Stimulated activated CD8-positive, alpha-beta memory T cell treated with anti-CD3 and anti-CD28 coated beads, Interleukin-4, amount 100 ng/mL, for 4 hours (primary cell): ENCODE measurements at places on chromosomes 3 and 15.

GRCh38 chr15:96333131-96334016 lies 2.9 kb downstream of the NR2F2 start:
- DNase-seq, result no peak

DNA sequence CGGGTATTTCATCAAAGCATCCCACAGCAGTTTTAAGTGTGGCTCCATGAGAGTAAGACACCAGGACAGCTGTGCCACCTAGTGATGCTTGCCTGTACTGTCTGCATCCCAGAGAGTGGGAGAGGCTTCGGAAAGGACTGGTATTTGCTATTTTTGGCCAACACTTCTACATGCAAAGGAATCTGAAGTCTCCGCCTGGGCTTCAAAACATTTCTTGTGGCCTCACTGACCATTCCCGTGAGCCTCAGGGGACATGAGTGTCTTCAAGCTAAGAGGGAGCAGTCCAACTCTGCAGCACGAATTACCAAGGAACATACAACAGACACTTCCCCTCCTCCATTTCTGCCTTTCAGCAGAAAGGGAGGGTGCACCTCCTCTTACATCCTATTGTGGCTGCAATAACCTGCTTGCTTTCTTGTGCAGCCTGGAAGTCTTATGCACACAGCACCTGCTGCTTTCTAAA lies 177.5 kb downstream of the RORA start:
- DNase-seq, result no peak

GRCh38 chr3:149585401-149585726 lies 72.5 kb downstream of the WWTR1 start:
- DNase-seq, result no peak

- no peak for DNase-seq
Measured at GRCh38 chr3:194103505-194103904, 32.4 kb upstream of the HES1 start.

- no peak for DNase-seq
Measured at GRCh38 chr15:50968353-50968752, 59.9 kb downstream of the AP4E1 start.

- no peak for DNase-seq
Measured at GRCh38 chr3:167884481-167884880, 149.0 kb downstream of the SERPINI1 start.

DNA sequence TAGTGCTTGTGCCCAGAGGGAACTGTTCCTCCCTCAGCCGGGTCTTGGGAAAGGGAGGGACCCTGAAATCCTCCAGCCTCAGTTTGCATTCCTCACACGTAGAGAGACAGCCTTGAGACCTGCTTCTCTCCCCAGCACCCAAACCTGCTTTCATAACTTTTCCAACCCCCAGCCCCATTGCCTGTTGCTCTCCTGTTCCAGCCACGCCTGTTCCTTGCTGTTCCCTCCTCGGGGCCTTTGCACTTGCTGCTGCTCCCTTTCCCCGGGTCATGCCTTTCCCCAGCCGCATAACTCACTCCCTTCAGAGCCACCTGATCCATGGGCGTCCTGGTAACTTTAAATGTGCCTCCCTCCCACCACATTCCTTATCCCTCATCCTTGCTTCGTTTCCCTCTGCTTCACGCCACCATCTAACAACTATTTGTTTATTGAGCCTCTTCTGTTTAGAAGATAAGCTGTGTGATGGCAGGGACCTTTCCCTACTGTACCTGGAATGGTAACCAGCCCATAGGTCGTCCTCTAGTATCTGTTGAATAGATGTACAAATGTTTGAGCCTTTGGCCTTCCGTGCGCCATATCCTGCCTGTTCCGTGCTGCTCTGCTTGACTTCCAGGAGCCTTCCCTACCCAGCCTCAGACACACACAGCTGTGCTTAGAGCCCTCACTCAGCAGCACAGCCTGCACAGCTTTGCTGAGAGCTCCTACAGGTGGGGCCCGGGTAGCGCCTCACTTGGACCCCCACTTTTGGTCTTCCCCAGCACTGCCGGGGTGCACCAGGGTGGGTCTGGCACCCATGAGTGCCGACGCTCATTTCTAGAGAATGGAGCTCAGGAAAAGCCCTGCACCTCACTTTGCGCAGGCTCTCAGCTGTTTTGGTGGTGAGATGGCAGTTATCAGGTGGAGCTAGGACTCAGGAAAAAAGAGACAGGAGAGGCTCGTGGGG lies 60.2 kb downstream of the SCN5A start:
- DNase-seq, result no peak

DNA sequence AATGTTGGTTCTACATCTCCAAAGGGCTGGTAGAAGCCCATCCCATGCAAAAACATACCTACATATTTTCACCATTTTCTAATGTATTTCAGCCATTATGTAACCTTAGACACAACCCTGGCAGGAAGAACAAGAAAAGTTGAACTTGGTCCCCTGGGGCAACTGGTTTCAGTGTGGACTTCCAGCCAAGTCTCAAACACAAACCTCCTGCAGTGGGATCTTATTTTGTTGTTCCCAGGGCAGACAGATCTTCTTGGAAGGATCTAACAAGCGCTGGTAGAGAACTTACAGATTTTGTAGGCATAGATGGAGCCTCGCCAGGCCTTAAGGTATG lies 96.3 kb downstream of the ADAMTS17 start:
- DNase-seq, result no peak

DNA sequence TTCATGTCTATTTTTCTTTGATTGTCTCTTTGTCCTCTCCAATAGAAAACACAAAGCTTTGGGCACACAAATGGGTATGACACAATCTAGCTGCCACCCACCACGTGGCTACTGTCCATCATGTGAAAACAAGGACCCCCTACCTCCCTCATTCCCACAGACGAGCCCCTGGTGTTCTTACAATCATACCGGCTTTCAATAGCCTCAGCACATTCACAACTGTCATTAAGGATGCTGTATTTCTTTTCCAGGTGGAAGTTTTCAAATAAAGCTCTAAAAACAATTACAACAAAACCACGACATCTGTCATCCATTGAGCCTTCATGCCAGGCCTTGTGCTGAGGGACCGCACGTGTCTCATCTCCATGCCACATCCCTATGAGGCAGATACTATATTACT lies 552.6 kb upstream of the ADAMTS9 start:
- no peak for DNase-seq

GRCh38 chr3:39189959-39190269 lies 2.5 kb downstream of the XIRP1 start:
- DNase-seq, result no peak

- DNase-seq, result no peak
Measured at GRCh38 chr15:90465140-90465929, 64.4 kb upstream of the CRTC3 start.

DNA sequence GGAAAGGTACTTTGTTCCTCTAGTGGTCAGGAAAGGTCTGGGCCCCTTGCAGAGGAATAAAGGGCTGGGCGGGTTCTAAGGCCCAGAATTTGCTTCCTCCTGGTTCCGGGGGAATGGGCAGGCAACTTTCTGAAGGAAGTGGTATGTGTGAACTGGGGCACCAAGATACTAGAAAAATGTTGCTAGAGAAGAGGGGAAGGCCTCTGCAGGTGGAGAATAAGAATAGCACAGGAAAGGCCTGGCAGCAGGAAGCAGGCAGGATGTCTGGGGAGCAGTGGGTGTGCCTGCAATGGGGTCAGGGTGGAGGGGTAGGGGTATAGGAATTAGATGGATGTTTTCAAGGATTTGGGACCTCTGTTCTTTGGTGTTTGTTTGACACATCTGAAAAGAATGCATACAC lies 2.0 kb downstream of the SLC22A13 start:
- no peak for DNase-seq

DNA sequence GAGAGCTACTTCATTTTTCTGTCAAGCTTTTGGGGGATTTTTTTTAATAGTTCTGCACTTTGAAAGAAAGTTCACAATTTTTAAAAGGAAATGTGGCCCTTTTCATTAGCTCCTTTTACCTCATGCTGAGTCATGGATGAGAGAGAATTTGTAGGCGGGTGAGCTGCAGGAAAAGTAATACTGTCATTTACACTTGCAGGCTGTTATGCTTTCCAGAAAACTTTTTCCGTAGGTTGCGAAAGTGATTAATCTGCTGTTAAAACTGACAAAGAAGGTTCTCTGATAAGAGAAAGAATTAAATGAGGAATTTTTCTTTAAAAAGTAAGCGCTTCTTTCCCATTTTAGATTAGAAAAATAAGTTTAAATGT lies 430.2 kb downstream of the LPP start:
- DNase-seq, result no peak

DNA sequence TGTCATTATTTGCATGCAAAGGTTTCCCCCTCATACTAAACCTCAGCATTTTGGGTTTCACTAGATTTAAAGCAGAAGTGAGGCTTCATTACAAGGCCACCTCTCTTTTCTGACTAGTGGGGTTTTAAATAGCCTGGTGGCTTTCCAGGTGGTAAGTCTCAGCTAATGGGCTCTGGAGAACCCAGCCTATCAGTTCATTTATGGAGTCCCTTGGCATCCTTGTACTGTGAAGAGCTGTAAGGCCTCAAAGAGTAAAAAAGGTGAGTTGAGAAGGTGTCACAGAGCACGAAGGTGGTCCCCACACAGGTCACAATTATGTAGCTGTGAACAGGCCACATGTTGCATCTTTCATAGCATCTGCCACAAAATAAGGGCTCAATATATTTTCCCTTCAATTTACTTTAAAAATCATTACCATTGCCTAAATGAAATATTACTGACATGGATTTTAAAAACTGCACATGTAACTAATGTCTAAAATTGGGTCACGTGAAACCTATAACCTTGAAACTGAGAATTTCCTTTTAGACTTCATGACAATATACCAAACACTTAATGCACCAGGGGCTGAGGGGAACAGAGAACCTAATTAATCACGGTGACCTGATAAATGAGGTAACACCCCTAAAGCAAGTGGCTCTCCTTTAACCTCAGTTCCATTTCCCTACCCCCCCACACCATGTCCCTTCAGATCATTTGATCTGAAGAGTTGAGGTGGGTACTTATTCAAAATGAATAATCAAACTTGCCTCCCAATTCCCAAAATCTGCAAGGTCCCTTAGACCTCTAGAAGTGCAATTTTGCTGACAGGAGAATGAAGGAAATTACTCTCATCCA lies 1.3 kb downstream of the NGLY1 start:
- DNase-seq, result no peak

GRCh38 chr15:88190232-88190631 lies 66.3 kb downstream of the NTRK3 start:
- DNase-seq, result no peak

DNA sequence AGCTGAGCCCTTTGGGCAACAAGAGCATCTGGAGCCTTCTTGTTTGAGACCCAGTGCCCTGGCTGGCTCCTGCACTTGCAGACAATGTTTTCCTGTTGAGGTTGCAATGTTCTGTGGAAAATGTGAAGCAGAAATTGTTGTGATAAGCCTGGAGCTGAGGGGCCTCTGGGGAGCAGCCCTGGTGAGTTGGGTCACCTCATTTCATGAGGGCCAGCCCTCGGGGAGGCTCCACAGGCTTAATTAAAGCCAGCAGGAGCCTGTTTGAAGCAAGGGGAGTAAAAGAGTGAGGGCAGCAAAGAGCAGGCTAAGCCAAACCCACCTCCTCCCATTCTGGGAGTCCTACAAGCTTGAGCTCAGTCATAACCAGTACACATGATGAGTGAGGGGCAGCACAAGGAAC lies 154.3 kb downstream of the ALDH1A2 start:
- DNase-seq, result no peak

DNA sequence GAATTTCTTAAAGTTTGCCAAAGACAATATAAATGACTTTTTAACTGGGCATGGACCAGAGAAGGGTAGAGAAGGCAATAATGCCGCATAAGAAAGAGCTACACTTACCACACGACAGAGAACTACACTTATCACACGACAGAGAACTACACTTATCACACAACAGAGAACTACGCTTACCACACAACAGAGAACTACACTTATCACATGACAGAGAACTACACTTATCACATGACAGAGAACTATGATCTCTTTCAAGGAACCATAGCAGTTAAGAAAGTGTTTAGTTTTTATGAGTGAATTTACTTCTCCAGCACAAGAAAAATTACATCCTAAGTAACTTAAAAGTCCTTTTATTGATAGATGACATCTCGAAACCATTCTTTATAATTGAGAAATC lies 32.0 kb downstream of the DCUN1D1 start:
- no peak for DNase-seq

GRCh38 chr3:83523470-83524073 lies 1435.2 kb upstream of the CADM2 start:
- DNase-seq, result no peak

- peak; percentile 44 for DNase-seq
Measured at GRCh38 chr3:11719406-11720303, 75.9 kb upstream of the VGLL4 start.

DNA sequence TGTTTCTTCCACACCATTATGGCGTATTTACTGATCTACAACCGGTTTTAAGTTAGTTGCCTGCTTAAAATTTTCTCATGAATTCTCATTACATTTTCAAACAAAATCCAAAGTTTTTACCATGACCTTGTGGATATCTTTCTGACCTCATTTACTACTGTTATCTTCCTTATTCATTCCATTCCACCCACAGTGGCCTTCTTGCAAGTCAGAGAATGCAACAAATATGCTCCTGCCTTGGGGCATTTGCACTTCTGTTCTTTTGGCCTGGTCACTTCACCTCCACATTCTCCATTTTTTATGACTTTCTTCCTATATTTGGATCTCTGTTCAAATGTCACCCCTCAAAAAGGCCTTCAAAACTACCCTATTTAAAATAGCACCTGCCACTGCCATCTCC lies 8.8 kb upstream of the SLC15A2 start:
- DNase-seq, result no peak

DNA sequence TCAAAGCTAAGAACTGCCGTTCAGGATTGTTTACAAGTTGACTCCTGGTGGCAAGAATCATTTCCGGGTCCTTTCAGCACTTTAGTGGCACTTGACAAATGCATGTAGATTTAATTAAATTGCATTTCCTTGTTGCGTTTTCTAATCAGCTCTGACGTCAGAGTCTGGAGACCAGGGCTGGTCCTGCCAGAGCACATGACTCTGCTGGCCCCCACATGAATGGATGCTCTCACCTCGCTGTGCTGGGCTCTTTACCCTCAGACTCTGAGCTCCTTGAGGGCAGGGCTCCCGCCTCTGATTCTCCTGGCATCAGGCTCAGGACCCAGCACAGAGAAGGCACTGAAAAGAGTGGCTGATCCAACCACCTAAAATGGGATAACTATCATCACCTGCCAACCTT lies 69.4 kb downstream of the FEM1B start:
- no peak for DNase-seq

GRCh38 chr3:108079877-108080276 lies 11.0 kb downstream of the CD47 start:
- DNase-seq, result no peak
